Right lobe of liver (tissue), 6 donors: ENCODE measurements at places on chromosomes 13 and 19. TPM values are rescaled to one million over a fixed set of nuclear protein-coding genes. Genes with fewer than 3 reads are reported as not detected.

Gene ZNF222
- total RNA-seq, result 1.3 TPM

- DNase-seq, result peak; percentile 63
Observed at GRCh38 chr19:56142087-56142787, 1.1 kb downstream of the ZNF444 start.

DNA sequence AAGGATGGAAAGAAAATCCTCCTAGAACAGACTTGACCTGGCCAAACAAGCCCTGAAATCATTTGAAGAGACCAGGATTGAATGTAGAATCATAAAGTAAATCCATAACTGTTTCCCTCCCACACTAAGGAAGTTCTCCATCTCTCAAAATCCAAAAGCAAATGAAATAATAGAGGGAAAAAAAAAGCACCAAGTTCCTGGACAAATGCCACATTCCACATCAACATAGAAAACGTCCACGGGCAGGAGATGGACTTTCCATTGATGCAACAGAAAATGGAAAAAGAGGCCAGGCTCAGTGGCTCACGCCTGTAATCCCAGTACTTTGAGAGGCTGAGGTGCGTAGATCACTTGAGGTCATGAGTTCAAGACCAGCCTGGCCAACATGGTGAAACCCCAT, 56.2 kb downstream of the INSR start:
- DNase-seq, result no peak

- no peak for DNase-seq
Observed at GRCh38 chr19:8158411-8159074, 9.2 kb upstream of the FBN3 start.

DNA sequence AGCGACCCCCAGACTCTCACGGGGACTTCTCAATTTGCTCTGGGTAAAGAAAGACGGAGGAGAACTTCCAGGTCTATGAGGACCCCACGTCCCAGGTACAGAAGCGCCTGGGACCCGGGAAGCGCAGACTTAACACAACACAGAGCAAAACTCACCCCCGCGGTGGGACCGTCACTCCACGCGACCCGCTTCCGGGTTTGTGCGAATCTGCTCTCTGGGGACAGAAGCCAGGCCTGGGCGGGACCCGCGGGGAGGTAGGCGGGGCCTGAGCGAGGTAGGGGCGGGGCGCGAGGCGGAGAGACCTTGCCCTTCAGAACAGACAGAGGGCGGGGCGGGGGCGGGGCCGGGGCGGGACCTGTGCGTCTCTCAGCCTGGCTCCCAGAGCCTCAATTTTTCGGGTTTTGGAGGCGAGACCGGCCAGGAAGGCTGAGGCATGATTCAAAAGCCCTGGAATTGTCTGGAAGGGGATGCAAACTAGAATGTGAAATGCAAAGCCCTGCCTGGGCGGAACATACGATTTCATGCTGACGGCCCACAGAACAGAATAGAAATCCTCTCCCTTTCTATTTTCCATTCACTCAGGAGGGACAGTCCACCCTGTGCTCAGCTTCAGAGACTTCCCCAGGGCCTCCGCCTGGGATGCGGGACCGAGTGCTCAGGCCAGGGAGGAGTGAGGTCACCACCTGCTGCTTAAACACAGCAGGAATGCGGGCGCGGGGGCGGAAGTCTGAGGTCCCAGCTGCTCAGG, 19.3 kb upstream of the ZNF888 start:
- peak; percentile 89 for DNase-seq

GRCh38 chr19:38715555-38715954, 28.7 kb downstream of the CAPN12 start:
- DNase-seq, result no peak

DNA sequence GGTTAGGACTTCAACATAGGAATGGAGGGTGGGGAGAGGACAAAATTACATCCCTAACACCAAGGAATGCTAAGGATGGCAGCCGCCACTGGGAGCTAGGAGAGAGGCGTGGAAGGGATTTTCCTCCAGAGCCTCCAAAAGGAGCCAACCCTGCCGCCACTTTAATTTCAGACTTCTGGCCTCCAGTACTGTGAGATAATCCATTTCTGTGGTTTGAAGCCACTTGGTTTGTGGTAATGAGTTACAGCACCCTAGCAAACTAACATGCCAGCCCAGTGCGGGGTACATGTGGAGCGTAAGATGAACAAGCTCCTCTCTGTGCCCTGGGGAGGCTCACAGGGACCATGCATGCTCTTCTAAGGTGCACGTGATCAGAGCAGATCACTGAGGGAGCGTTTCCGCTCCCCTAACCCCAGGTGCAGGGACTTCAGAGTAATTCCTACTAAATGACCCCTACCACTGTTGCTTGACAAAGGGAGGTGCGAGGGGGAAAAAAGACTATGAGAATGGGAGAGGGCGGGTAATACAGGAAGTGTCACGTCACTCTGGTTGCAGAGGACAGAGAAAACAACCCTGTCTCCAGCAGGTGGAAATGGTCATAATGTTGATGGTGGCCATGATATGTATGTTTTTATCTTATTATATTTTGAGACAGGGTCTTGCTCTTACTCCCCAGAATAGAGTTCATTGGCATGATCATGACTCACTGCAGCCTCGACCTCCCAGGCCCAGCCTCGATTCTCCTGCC, 12.0 kb downstream of the FPR1 start:
- no peak for DNase-seq

DNA sequence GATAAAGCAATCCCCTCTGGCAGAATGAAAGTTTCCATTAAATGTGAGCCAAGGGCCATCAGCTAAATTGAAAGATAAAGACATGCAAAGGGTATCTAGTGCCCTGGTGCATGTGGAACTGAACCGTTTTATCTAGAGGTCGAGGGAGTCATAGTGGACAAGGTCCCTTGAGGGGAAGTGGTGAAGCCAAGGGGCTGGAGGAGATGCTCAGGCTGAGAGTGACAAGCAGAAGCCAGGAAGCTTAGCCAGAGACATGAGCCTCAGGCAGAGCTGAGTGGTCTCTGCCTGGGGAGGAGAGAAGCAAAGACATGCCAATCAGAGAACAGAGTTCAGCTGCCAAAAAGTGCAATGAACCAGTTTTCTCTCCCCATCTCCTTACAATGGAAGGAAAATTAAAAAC, 68.1 kb upstream of the SLC10A2 start:
- DNase-seq, result no peak
